ENCODE measurements at places on chromosomes 2 and 18.

DNA sequence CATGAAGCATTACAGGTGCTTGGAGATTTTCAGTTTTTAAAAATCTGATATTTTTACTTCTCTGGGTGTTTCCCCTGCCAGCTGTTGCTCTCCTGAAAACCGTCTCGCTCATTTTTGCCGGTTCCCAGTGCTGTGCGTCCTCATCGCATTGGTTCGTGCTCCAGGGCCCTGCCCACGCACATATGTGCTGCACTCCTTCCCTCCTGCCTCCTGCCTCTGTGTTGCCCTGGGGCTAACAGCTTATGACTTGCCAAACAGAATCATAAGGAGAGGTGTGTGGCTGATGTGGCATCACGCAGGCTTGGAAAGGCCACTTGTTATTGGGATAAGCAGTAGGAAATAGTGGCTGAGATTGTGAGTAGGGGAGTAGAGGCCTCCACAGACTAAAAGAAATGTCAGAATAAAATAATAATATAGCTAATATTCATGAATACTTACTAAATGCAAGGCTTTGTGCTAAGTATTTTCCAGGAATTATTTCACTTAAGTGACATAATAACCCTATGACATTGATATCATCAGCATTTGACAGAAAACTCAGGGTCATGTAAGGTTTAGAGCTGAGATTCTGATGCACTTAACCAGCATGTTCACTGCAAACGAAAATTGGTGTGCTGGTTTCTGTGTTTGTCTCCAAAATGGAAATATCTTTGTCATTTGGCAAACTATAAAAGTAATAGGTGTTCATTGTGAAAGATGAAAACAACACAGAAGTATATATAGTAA, 53.5 kb downstream of the SLC4A1AP start:
- DNase-seq = peak; percentile 36

GRCh38 chr2:10135296-10136089, 13.0 kb downstream of the RRM2 start:
- DNase-seq = no peak

DNA sequence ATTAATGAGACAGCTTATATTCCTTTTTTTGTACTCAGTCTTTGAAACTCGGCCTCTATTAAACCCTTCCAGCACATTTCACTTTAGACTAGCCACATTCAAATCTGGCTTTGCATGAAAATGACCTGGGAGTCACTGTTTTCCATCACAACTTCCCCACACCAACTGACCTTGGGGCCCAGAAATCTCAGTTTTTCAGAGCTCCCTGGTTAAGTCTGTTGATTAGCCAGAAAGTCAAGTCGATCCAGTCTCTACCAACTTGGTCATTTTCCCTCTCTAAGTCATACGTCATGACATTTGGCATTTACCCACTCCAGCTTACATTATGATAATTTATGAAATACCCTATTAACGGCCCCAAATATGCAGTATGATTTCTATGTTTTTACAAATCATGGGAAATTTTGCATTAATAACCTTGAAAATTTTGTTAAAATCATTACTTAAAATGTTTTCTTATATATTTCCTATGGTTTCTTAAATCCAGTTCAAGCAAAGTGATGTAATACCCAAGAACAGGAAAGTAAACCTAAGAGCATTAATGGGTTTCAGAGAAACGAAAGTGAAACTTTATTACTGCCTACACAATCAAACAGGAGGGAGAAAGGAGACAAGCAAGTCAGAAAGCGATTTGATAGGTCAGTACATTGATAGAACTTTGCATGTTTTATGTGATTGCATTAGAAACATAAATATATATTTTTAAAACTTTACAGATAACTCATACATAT, 77.1 kb downstream of the SPATS2L start:
- no peak for DNase-seq

GRCh38 chr2:146037334-146037870, 1517.5 kb upstream of the ZEB2 start:
- DNase-seq = no peak

DNA sequence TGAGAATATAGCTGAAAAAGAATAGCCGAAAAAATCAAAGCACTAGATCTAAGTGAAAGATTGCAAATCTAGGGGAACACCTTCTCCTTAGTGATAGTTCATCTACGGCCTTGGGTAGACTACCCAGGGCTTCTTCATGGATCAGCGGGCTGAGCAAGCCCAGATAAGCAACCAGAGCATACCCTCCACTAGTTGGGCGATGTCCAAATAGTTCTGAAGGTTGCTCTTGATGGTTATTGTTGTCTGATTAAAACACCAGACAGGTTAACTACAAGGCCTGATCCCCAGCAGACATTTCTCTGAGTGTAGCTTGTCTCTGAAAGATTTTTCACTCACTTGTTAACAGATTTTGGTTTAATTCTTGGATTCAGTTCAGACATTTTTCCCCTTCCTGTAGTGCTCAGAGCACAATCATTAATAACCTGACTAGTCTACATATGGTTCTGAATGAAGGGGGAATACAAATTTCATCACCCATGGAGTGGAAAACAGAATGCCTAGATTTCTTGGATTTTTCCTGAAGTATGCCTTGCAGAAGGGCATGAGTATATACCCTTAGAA, 99.6 kb downstream of the BABAM2 start:
- no peak for DNase-seq

- DNase-seq = no peak
These were observed 165.1 kb downstream of the ZNF521 start for GRCh38 chr18:25186871-25187270.

- peak; percentile 19 for DNase-seq
These were observed 48.1 kb downstream of the SEMA4F start for GRCh38 chr2:74702001-74702715.

- DNase-seq = no peak
These were observed 81.4 kb upstream of the GATA6 start for GRCh38 chr18:22088029-22088428.

- DNase-seq = no peak
These were observed 34.1 kb upstream of the FAM110C start for GRCh38 chr2:80378-80777.

DNA sequence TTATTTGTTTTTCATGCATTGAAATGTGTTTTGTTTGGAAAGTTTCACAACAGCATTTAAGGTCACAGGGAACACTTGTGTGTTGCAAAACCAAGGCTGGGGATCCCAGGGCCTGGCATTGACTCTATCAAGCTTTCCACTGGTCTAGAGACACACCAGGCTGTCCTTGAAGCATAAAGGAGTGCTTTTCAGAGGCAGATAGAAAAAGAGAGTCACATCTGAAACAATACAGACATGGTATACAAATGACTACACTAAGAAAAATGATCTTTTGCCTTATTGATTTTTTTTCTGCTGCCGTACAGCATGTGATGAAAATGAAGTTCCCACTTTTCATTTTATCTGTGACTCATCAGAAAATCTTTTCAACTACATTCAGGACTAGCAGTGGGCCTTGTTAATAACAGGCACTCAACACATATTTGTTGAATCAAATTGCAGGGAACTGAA, 61.9 kb upstream of the ZCCHC2 start:
- no peak for DNase-seq

- DNase-seq = peak; percentile 38
These were observed 39.7 kb upstream of the GRP start for GRCh38 chr18:59180150-59180845.

GRCh38 chr2:23622966-23623675, 238.1 kb downstream of the KLHL29 start:
- DNase-seq = peak; percentile 48

DNA sequence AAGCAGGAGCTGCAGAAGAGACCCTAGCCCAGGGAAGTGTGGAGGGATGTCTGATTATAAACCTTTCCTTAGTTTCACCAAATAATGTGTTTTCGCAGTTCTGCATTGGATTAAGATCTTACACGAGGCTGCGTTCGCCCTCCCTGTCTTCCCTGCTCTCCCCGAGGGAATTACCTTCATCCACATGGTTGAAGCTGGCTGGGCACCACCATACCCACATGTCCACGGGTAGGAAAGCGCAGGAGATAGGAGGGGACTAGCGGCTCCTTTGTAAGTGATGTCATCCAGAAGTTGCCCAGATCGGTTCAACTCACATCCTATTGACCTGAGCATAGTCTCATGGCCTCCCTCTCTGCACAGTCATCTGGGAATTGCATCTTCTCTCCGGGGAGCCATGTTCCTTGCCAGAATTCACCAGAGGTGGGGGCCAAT, 1.1 kb downstream of the TTL start:
- peak; percentile 44 for DNase-seq

DNA sequence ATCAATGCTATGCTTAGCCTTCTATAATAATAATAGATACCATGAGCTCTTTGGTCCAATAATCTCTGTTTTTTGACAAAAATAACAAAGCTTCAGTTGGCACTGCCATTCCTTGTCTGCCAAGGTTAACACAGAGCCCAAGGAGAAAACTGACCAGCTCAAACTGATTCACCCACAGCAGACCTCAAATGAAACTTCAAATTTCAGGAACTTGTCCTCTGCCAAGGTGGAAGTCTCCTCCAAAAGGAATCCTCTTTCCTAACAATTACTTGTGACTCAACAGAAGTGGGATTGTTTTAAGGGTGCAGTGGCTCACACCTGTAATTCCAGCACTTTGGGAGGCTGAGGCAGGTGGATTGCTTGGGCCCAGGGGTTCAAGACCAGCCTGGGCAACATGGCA, 12.1 kb downstream of the AAK1 start:
- no peak for DNase-seq

- no peak for DNase-seq
These were observed 79.6 kb downstream of the PXDN start for GRCh38 chr2:1664698-1665097.

DNA sequence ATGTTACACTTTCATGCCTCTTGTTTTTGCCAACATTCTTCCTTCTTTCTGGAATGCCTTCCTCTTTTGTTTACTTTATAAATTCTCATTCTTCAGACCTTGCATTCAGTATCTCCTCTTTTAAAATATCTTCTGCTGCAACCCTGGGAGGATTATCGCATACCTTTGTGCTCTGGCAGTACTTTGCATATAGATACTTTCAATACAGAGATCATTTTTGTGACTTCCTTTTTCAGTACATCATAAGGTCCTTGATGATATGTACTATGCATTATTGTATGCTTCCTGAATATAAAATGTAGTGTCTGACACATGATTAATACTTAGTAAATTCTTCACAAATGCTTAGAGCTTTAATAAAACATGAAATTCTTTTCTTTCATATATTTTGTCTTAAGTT, 538.7 kb downstream of the TRIB2 start:
- no peak for DNase-seq

DNA sequence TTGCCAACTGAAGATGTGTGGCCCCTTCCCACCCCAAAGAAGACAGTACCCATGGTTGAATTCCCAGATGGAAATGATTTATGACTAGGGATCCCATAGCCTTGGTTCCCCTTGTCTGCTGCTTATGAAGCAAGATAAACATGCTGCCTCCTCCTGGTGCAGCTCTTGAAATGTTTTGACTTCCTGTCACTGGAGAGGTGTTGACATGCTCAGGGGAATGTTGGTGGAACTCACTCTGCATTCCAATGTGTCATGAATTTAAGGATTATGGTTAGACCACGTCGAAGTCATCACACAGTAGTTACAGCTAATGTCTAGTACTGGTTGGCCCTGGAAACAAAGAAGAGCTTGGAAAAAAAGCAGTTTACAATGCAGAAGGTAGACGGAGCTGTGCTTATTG, 69.0 kb upstream of the FAM110C start:
- no peak for DNase-seq

DNA sequence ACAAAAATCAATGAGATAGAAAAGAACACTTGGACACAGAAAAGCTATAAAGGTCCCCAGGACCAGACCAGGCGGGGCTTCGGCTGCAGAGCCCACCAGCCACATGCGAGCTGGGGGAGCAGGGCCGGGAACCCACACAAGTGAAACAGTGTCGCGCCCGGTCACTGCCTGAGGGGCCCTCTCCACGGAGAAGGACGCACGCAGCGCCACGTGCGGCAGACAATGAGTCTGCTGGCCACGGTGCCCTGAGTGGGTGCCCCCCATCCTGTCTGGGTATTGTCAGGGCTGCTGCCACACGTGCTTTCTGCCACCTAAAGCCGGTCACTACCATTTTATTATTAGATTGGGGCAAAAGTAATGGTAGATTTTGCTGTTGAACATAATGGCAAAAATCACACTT, 207.9 kb upstream of the HDAC4 start:
- no peak for DNase-seq

- peak; percentile 76 for DNase-seq
These were observed 24.6 kb downstream of the DYTN start for GRCh38 chr2:206693399-206694137.

GRCh38 chr2:119282996-119283511, 59.4 kb downstream of the STEAP3 start:
- DNase-seq = peak; percentile 15

DNA sequence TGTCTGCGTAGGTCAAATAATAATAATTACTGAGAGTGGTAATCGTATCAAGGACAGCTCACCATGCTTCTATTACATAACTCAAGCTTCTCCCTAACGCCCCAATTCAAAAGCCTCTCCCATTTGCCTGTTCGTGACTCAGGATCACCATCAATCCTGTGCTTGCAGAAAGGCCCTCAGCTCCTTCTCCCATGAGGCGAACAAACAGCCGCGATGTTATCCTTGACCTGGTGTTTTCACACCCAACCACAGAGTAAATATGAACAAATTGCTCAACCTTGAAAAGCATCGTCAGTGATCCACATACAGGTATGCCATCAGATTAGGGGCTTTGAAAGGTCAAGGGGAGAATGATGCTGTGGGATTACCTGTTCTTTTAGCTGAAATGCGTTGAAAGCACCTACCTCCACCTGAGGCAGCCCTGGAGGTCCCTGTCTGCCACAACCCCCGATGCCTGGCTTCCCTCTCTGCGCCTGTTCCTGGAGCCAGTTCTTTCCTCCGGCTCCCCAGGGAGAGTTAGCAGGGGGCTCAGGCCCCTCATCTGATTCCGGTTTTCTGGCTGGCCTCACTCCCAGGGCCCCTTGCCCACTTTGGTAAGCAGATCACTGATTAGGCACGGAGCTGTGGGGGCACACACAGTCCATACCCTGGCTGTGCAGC, 39.1 kb upstream of the ODC1 start:
- DNase-seq = peak; percentile 28

DNA sequence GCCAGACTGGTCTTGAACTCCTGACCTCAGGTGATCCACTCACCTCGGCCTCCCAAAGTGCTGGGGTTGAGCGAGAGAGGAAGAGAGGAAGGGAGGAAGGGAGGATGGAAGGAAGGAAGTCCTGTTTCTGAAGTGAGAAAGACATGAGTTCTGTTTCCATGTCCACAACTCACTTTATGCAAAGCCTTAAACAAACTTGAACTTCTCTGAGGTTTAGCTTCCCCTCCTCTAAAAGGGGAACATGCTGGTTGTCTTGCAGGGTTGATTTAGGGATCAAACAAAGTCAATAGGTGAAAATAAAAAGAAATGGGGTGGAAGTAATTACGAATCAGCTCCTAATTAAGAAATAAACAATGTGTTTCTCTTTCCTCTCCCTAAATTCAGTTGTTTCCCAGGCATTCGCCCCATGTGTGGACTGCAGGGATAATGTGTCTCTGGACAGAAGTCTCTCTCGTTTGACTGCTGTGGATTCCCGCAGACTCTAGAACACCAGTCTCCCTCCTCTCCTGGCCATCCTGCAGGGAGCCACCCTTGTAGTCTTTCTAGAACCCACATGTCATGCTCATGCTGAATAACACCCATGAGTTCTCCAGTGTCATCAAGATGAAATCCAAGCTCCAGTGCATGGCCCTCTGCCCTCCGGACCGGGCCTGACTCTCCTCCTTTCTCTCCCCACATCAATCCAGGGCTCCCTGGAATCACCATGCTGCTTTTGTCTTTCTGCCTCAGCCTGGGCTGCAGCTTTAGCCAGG, 229.3 kb upstream of the TRIB2 start:
- DNase-seq = no peak

All from tongue (tissue), 3 donors.